ENCODE measurements at places on chromosomes 1 and 21.

- no peak for DNase-seq
These were observed 35.4 kb downstream of the VANGL1 start for GRCh38 chr1:115677182-115677555.

GRCh38 chr21:42974832-42975820 lies 764 bp downstream of the PKNOX1 start:
- peak; percentile 81 for DNase-seq

DNA sequence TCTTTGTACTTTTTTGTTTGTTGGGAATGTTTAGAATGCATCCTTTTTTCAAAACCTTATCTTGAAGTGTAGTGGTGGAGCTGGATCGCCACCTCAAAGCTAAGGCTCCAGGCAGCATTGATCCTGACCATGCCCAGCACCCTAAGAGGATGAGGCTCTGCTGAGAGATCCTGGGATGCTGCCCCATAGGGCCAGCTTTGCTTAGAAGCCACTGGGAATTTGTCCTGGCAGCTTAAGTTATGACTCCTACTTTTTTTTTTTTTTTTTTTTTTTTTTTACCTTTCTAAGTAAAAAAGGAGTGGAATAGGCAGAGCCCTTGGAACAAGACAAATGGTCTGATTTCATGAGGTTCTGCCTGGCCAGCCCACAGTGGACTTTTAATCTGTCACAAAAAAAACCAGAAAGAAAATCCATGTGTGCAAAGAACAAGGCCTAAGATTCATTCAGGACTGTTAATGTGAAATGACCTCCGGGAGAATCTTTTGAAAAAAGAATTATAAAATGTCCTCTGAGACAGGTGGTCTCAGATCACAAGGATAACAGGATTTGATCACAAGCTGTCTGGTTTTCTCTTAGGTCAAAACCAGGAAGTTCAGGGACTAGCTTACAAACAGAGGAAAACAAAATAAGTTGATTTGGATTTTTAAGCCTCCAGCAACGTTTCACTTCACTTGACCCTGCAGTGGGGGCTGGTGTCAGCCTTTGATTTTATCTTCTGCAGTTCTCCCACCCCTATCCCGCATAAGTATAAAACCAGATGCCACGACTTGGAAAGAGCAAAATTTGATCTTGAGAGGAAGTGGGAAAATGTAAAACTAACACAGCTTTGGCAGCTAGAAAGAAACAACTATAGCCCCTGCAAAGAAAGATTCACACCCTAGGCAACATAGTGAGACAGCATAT lies 25.9 kb upstream of the RAP1A start:
- no peak for DNase-seq

GRCh38 chr1:77230051-77230450 lies 10.8 kb upstream of the PIGK start:
- no peak for DNase-seq

DNA sequence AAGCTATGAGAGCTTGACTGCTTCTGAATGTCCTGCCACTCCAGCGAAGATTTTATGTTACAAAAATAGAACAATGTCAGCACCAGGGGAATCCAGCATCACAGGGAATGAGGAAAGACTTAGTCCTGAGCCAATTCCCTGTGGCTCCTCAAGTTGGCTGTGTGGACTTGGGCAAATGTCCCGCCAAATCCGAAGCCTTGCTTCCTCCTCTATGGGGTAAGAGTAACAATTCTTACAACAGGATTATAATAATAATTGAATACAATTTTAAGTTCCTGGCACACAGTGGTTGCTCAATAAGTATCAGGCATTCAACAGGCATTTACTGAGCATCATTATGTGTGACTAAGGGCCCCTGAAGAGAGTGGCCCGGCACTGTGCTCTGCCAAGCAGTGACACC lies 44.4 kb downstream of the STPG1 start:
- DNase-seq, result no peak

DNA sequence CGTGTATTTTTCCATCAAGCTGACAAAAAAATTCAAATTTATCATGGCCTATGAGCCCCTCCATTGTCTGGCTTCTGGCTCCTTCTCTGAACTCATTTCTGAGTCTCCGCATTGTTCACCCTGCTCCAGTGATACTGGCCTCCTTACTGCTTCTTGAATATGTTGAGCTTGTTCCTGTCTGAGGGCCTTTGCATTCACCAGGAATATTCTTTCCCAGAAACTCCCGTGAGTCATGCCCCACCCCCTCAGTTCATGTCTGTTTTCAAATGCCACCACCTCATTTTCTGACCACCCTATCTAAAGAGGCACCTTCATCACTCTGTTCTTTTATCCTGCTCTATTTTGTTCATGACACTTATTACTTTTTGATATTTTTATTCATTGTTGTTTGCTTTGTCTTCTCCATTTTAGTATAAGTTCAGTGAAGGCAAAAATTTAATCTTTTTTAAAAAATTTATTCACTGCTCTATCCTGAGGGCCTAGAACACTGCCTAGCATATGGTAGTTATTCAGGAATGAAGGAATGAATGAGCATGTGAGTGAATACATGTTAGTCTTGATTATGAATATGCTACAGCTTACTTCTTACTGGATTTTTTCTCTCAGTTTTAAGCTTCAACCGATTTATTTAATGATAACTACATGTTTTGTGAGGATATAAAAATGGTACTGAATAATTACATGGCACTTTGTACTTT lies 140.4 kb upstream of the C1orf105 start:
- no peak for DNase-seq

DNA sequence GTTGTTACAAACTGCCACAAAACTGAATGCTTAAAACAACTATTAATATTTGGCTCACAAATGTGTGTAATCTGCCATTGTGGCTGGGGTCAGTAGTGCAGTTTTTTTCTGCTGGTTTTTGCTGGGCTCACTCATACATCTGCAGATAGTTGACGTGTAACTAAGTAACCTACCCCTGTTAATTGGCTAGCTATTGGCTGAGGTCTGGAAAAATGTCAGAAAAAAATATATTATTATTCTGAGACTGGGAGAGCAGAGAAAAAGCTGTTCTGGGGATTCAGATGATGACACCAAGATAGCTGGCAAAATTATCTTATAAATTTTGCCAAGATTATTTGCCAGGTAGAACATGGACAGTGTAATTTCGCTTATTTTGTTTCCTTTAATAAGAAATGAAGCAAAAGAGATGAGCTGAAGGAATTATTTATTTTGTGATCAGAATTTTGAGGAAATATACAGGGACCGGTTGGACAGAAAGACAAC lies 616.1 kb upstream of the ADAMTS5 start:
- DNase-seq, result no peak

DNA sequence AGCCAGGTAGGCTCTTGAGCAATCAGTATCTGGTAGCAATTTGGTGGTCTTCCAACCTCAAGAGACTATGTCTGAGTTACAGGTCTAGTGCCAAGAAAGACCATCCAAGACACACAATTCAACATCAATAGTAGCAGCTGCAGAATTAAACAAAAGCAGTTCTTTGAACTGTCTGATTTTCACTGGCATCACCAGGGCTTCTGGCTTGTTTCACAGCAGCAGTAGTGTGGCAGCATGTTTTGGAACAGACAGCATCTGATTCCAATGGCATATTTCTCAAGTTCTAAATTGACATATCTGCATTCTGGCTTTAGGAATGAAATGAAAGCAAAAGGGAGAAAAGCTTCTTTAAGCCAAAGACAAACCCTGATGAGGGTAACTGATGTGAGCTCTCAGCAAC lies 334.7 kb upstream of the PRMT6 start:
- DNase-seq, result no peak

GRCh38 chr1:246213502-246213901 lies 293.6 kb downstream of the SMYD3 start:
- DNase-seq, result no peak

DNA sequence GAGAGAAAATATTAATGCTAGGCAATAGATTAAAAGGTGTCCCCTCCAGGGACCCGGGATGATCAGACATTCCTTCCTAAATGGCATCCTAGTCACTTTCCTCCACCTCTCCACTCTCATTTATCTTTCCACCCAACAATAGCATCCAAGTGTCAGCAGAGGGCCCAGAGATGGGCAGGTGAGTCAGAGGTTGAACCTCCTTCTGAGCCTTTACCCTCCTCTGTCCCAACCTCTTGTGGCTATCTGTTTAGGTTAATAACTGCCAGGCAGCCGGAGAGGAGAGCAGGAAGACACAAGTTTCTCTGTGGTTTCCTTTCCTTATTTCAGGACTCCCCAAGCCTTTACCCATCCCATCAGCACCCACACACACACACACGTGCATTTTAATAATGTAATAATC lies 4.1 kb downstream of the GJA5 start:
- no peak for DNase-seq

DNA sequence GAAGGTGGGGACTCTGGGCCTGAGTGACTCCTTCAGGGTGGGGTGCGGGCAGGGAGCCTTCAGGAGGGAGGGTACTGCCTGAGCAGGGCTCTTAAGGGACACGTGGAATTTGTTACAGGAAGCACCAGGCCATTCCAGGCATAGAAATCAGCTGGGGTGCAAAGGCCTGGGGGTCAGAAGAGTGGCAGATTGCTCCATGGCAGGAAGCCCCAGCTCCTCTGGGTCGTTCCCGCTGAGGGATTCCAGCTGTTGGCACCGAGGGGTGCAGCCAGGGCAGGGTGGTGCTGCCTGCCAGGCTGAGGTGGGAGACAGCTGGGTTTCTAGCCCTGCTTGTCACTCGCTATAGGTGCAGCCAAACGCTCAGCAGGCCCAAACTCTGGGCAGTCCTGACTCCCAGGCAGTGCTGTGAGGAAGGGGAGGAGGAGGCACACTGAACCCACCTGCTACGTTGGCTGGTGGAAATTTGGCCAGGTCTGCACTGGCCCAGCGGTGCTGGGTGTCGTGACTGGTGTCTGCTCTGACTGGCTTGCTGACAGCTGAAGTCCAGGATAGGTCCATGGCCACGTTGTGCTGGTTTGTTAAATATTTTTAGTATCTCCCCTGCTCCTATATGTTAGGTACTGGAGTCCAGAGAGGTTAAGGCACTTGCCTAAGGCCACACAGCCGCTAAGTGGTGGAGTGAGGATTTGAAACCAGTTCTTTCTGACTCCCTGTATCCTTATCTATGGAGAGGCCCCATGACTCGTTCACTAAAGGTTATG lies 19.3 kb downstream of the TNFRSF1B start:
- peak; percentile 63 for DNase-seq

GRCh38 chr1:92495392-92496063 lies 8.8 kb upstream of the GFI1 start:
- no peak for DNase-seq

DNA sequence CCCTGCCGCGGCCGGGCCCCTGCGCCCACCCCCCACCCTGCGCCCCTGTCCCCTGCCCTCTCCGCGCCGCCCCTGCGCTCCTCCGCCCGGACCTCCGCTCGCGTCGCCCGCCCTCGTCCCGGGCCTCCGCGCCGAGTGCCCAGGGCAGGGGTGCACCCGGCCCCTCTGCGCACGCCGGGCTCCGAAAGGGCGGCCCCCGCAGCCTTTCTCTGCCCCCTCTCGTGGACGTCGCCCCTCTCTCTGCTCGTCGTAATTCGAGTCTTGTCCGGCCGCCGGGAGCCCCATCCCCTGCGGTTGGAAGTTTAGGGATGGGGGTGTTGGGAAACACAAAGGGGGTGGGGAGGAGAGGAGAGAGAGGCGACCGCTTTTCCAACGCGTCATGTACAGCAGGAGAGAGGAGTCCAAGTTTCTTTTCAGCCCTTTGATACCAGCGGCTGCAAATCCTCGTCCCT lies 407 bp downstream of the GALNT2 start:
- DNase-seq, result peak; percentile 58

DNA sequence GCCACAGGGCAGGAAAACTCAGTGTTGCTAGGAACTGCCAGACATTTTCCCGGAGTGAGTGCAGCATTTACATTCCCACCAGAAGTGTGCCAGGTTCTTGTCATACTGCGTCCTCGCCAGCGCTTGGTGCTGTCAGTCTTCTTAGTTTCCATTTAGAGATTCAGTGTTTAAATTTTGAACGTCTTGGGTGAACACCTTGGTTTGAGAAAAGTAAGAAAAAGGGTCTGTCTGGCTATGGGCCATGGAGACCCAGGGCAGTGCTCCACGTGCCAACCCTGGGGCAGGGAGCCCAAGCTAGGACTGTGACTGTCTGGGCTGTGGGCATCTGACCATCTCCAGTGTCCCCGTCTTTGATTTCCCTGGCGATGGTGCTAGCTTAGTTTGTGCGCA lies 16.0 kb downstream of the IBA57 start:
- DNase-seq, result no peak

DNA sequence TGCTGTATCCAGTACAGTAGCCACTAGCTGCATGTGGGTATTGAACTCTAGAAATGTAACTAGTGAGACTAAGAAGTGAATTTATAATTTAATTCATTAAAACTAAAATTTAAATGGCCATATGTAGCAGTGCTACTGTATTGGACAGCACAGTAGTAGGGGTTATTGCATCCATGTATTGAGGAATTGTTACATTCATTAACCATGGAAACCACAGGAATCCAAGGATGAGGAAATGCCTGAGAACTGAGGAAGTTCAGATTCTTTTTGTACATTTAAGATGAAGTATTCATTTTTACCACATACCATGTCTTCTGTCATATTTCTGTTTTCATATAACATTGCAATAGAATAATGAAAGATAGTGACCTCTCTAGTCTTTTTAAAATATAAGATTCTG lies 2.6 kb downstream of the MTF2 start:
- DNase-seq, result no peak

GRCh38 chr1:203586496-203587081 lies 40.0 kb upstream of the ATP2B4 start:
- DNase-seq, result no peak

- no peak for DNase-seq
These were observed 175.6 kb downstream of the CAMTA1 start for GRCh38 chr1:6960860-6961259.

- DNase-seq, result no peak
These were observed 391.9 kb downstream of the LMO4 start for GRCh38 chr1:87720561-87720960.

GRCh38 chr1:186878356-186878755 lies 49.6 kb downstream of the PLA2G4A start:
- DNase-seq, result no peak

DNA sequence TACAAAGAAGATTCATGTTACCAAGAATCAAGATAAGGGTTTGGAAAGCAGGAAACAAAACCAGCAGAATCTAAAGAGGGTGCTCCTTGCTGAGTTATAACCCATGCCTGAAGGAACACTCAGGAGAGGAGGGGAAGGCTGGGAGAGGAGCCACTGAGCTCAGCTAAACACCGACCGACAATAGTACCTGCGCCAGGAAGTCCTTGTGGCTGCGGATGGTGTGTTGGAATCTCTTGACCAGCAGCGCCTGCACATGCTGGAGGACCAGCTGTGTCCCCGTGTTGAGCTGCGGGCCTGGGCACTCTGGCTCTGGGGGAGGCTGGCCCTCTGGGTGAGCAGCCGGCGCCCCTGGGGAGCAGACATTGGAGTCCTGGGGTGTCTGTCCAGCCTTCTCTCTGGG lies 89.4 kb downstream of the ABCA4 start:
- no peak for DNase-seq

DNA sequence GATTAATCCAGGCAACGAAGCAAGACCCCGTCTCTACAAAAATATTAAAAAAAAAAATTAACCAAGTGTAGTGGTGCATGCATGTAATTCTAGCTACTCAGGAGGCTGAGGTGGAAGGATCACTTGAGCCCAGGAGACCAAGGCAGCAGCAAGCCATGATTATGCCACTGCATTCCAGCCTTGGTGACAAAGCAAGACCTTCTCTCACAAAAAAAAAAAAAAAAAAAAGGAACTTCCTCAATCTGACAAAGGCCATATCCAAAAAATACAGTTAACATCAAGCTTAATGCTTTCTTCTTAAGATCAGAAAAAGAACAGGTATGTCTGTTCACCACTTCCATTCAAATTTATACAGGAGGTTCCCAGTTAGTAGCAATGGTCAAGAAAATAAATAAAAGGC lies 54.4 kb downstream of the EVI5 start:
- no peak for DNase-seq
